Fibroblast of the aortic adventitia (primary cell): ENCODE measurements at places on chromosomes 1 and 21.

DNA sequence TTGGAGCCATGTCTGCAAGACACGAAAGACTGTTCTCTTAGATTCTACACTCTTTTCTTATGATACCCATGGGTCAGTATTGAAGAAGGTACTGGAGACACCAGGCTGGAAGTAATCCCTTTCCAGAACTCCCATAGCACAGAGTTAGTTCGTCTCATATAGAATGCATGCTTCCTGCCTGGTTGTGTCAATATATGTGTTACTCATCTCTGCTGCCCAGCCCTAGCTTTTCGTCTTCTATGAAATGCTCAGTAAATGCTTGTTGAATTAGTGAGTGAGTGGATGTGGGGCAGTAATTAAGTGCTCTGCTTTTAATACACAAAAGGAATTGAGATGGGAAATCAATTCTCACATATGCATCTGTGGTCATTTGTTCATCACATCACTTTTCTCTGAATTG, 32.1 kb downstream of the ADCY10 start:
- peak; percentile 12 for DNase-seq

- DNase-seq, result no peak
Observed at GRCh38 chr1:44210595-44210994, 2.7 kb upstream of the DMAP1 start.

DNA sequence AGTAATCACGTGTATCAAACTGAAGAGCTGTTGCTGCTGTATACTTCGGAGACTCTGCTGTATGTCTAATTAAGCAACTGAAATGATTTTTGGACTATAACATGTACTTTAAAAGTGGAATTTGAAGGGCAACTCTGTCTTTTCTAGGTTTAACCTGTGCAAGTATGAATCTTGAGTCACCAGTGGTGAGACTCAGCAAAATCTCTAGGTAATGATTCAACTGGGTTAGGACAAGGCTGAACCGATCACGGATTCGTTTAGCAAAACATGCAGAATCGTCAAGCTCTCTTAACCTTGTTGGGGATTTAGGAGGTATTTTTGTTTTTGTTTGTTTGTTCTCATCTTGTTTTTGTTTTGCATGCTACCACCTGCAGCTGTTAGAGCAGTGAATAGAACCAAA, 149.6 kb downstream of the CYYR1 start:
- DNase-seq, result no peak

GRCh38 chr1:63887809-63888208, 114.0 kb downstream of the ROR1 start:
- DNase-seq, result no peak

GRCh38 chr1:224435999-224436398, 1.4 kb upstream of the WDR26 start:
- no peak for DNase-seq

DNA sequence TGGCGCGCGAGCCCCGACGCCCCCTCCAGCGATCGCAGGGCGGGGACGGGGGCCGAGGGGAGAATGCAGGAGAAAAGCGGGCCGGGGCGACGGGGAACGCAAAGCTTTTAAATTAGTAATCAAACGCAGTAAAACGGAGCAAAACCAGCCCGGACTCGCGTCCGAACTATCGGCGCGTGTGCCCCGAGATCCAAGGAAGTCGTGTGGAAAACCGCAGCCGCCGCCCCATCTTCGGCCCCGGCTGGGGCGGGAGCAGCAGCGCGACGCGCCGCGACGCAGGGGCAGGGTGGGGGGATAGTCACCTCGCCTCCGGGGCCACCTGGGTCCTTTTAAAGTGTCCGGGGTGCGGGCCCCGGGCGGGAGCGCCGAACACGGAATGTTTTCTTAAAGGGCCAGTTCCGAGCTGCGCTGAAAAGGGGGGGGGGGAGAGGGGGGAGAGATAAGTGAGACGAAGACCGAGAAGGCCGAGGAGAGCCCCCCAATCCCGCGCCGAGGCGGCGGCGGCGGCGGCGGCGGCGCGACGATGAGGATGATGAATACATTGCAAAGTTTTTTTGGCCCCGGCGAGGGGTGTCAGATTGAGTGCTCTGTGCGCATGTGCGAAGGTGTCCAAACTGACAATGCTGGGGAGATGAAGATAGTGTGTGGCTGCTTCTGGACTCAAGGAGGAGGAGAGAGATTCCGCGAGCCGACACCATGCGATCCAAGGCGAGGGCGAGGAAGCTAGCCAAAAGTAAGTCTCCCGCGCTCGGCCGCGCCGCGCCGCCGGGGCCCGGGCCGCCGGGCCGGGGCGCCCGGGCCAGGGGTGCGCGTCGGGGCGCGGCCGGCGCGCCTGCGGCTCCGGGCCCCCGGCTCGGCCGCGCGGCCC, at the start of gene PRDM16:
TSS of gene PRDM16 (plus strand) at position 640 of the 868 bp plus-strand sequence. CDS start at position 697, 57 bp downstream.
- peak; percentile 68 for DNase-seq

DNA sequence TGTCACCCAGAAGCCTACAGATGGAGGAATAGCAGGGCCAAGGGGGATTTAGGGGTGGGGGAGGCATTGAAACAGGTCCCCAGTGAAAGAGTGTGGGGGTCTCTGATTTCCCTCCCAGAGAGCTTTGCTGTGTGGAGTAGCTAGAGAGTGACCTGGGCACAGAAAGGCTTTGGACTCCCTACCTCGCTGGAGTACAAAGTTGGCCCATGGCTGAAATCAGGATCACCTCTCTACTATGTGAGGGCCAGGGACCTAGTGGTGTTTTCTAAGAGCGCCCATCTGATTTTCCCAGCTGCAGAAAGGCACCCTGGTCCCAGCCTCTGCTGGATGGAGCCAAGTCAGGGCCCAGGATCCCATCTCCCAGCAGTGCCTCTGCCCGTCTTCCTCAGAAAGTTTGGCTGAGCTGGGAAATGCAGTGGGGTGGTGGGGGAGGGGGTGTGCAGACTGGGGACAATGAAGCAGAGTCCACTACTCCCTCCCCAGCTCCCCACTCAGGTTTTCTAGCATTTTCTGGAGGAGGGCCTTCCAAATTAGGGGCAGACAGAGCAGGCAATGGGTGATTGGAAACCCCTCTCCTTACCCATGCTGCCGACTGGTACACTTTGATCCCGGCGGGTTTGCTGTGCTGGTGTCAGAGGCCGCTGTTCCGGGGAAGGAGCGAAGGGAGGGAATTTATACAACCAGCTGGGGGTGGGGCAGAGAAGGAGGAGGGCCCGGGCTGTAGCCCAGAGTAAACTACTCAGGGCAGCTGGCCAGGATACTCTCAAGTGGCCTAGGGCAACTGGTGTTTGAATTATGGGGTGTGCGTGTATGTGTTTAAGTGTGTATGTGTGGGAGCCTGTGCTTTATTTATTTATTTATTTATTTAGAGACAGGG, at the start of gene SELENBP1:
TSS of gene SELENBP1 (minus strand) at position 648 of the 877 bp plus-strand sequence. CDS start at position 584, 64 bp downstream.
- DNase-seq, result peak; percentile 84

DNA sequence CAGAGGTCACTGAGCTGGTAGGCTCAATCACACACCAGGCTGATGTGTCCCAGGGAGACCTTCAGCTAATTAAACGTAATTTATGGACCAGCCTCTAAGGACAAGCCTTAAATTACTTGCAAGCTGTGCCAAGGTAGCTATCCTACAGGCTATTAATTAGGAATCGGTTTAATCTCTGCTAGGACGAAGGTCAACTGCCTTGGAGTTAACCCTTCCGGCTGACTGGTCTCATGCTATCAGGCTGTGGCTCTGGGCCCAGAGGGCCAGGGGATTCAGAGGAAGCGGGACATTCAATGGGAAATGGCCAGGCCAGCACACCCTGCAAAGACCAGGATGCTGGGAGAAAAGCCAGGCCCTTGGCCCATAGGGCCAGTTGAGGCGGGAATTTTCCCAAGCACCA, 19.0 kb downstream of the DHRS3 start:
- DNase-seq, result no peak

- no peak for DNase-seq
Observed at GRCh38 chr1:89682611-89683010, 49.7 kb downstream of the LRRC8C start.

DNA sequence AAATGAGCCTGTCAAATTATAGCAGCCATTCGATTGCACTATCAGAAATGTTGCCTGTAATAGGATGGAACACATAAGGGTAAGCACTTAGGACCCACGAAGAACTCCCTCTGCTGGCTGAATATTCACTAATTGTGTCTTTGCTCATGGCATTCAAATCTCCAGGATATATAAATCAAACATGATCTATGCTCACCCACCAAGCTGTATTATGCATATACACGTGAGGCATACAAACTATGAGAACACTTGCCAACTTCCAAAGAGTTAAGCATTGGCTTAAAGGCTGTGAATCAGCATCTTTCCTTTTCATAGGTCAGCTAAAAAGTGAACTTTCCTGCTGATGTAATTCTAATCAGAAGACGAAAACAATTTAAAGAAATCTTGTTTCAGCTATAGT, 34.5 kb downstream of the TMPRSS15 start:
- peak; percentile 4 for DNase-seq

- no peak for DNase-seq
Observed at GRCh38 chr1:156963621-156964020, 43.2 kb downstream of the LRRC71 start.

DNA sequence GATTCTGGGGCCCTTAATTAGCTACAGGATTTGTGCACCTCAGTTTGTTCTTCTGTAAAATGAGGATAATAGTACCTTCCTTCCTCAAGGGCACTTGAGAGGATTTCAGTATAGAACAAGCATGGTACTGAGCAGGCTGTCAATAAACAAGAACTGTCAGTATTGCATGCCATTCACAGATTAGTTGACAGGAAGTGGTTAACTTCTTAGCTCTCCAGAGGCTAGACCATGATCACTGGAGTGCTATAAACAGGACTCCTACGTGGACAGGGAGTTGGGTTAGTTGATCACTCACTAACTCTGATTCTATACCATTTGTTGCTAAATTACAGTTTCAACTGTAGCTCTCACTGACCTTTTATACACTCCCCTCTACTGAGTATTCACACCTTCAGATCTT, 126.2 kb upstream of the DAB1 start:
- DNase-seq, result no peak

- DNase-seq, result no peak
Observed at GRCh38 chr21:36205962-36206361, 49.3 kb downstream of the DOP1B start.

- peak; percentile 59 for DNase-seq
Observed at GRCh38 chr1:50605186-50605875, 182.1 kb upstream of the DMRTA2 start.

GRCh38 chr1:218266356-218266755, 18.7 kb upstream of the RRP15 start:
- peak; percentile 10 for DNase-seq

- peak; percentile 49 for DNase-seq
Observed at GRCh38 chr1:209787551-209787950, 3.2 kb upstream of the C1orf74 start.

DNA sequence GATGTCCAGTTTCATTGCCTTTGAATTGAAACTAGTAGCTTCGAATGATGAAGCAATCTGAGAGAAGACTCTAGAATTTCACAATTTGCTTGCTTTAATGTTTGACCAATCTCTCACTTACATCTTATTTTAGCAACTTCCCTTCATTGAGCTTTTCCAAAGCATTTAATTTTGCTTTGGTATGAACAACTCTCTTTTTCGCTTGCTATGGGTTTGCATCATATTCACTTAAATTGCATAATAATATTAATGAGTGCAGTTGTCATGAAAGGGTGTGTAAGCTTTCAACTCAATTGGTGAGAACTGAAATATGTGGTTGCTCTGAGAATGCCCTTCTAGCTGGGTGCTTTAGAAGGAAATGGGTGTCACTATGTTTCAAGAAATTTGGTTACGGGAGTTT, 309.2 kb downstream of the HLX start:
- DNase-seq, result peak; percentile 28

DNA sequence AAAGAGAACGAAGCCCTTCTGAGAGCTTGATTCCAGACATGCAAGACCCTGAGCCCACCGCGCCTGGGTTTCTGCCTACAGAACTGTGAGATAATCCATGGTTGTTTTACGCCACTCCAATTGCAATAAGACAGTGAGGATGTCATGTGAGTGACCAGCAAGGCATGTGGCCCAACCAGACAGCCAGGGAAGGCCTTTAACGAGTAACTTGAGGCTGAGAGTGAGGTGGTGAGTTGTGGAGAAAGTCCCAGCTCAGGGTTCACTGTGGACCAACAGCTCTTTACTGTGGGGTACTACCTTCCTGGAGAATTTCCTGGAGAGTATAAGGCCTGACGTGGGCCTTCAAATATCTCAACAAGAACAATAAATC, 153.9 kb downstream of the ETS2 start:
- DNase-seq, result no peak

DNA sequence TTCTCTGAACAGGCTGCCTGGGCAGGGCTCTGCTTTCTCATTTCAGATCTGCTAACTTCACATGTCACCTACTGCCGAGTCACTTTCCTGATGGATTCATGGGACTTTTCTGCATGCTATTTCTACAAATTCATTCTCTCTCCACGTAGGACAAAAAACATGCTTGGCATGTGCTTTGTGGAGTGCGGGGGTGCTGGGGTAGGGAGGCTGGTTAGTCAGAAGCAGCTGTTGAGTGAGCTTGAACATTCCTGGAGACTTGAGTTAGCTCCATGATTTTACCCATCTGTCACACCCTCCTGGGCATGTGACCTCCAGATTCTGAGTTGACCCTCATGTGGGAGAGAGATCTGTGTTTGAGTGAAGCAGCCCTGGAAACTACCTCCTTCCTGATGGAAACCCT, 71.4 kb downstream of the UCK2 start:
- DNase-seq, result peak; percentile 96

GRCh38 chr1:118692143-118692542, 296.0 kb downstream of the TBX15 start:
- no peak for DNase-seq

DNA sequence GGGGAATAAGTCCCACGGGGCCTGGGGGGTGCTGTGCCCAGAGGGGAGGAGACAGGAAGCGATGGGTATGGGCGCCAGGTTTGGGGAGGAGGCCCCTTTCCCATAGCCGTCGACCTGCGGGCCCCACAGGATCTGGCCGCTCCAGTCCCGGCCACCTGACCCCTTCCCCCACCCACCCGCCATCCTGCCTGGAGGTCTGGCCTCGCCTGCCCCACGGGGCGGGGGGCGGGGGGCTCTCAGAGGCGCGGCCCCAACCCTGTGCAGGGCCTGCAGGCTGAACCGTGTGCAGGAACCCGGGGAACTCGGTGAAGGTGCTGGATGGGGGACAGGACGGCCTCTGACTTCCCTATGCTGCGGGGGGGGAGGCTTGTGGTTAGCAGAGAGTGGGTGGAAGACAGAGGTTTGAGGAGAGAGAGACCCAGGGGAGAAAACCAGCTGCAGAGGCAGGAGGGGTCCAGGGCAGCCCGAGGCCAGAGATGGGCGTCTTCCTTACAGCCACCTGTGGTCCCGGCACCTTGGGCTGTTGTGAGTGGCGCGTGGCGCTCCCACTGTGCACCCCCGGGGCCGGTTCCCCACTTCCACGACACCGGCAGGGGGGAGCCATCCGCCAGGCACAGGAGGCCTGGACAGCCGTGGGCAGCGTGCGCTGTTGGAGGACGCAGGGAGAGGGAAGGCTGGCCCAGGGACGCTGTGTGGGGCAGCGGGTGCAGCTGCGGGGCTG, 2.5 kb upstream of the TNFRSF18 start:
- DNase-seq, result no peak
